ENCODE measurements at places on chromosomes 7 and 10.

- no peak for DNase-seq
These were observed 249.6 kb downstream of the ELFN1 start for GRCh38 chr7:1919539-1920265.

DNA sequence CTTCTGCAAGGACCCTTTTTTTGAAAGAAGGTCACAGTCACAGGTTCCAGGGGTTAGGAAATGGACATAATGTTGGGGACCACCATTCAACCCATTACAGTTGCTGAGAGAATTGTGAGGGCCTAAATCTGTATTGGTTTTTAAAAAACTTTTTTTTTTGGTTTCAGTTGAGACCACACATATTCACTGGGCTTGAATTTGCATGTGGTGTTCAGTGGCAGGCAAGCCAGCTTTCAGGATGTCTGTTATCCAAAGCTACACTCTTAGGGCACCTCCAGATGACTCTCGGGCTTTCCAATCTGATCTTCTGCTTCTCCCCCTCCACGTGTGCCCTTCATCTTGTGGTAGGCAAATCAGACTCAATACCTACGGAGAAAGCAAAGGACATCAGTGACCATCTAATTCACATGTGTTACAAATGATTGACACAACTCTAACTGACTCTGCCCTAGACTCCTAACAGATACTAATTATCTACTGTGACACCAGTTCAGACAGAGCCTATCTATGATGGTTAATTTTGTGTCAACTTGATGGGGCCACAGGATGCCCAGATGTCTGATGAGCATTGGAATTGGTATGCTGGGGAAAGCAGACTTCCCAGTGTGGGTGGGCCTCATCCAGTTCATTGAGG, 93.3 kb upstream of the ELMO1 start:
- no peak for DNase-seq

DNA sequence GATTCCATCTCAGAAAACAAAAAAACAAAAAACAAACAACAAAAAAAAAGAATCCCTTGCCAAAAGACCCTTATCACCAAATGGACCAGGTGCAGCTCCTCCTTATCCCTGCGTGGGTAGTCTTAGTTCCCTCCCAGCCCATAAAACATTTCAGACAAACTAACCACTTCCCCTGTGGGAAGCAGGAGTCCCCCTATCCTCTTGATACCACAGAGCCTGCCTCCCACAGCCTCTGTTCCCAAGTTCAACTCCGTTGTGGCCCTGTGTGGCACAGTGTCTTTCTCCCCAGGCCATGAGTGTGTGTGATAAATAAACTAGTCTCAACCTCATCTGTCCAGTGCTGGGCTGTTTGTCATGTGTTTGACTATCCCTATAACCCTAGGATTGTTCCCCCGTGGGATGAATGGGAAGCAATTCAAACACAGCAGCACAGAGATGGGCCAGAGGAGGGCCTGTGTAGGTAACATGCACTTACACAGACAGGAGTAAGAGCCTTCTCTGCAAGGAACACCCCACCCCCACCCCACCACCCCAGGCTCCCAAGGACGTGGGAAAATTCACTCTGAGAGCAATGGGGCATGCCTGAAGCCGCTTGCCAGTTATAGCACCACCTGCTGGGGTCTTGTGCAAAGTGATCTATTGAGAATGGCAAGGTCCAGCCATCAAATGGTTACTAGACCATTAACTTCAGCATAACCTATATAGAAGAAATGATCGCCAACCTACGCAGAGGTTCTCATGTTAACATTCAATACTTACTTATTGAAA, 147.1 kb upstream of the GHITM start:
- no peak for DNase-seq

- no peak for DNase-seq
These were observed 143.1 kb downstream of the CRPPA start for GRCh38 chr7:16278167-16278787.
